ENCODE measurements at places on chromosomes 6 and 20.

DNA sequence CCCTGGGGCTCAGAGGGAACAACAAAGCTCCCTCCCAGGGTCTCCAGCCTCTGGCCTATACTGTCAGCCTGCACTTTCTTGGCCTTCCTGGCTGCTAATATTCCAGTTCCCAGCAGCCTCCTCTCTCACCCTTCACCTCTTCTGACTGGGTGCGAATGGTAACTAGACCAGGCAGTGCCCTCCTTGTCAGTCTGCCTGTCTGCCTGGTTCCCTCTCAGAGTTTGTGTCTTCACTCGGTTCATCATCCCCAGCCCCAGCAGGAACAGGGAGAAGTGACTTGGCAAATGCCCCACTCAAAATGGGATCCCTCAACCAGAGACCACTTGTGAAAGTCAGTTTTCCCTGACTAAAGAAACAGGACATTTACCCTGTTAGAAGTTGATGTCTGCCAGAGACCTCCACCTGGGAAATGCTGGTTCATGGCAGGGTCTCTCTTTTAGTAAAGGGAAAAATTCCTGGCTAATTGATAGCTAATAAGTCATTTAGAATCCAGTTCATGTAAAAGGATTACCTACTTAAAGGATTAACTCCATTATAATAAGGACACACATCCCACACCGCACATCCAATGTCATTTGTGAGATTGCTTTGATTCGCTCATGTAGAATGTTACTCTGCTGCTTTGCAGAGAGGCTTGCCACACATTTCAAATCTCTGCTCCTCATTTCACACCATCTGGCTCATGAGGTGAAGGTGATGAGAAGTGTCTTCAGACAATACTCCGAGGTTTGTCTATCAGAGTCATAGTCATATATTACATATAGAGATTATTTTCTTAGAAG, 18.6 kb upstream of the MICB start:
- no peak for DNase-seq

DNA sequence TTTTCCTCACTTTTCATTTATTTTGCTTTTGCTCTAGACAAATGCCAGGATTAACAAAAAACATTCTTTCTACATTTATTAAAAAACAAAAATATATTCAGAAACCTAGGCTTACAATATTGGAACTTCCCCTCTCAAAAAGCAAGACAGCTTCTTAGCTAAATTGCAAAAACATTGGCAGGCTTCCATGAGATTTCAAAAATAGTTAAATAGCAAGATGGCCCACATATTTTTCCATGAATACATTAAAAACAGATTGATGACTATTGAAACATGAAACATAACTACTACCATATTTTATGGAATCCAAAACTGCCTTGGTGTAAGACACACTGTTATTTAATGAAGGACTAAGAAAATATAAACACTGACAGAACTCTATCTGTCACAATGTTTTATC, 92.0 kb downstream of the LY86 start:
- DNase-seq: peak; percentile 8

DNA sequence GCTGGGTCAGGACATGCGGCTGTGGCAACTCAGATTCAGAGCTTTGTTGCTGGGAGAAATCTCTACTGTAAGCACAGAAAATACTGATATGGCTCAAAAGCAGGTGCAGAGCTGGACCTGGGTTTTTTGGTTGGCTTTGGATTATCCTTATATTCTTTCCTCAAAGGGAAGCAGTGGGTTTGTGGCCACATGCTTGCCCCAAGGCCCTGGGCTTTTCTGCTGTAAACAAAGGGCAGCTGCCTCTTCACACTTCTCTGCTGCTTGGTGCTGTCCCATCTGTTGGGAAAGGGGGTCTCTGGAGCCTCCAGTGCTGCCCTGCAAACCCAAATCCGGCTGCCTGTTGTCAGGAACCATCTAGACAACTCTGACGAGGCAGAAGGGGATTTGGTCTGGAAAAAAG, 52.4 kb downstream of the ANKRD6 start:
- no peak for DNase-seq

GRCh38 chr20:23399568-23400241, 21.6 kb downstream of the NAPB start:
- DNase-seq: no peak

DNA sequence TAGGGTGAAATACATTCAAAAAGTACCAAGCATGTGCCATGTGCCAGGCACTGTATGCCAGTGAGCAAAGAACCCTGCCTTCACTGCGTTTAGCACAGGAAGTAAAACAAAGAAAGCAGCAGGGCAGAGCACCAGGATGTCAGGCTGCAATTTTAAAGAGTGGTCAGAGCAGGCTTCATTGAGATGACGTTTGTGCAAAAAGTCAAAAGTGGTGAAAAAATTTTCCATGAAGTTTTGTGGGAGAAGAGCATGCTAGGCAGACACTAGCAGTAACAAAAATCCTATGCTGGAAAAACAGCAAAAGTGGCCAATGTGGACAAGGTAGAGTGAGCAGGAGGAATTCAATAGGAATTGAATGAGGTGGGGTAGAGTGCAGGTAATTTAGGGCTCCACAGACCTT, 31.3 kb downstream of the AKIRIN2 start:
- DNase-seq: no peak

DNA sequence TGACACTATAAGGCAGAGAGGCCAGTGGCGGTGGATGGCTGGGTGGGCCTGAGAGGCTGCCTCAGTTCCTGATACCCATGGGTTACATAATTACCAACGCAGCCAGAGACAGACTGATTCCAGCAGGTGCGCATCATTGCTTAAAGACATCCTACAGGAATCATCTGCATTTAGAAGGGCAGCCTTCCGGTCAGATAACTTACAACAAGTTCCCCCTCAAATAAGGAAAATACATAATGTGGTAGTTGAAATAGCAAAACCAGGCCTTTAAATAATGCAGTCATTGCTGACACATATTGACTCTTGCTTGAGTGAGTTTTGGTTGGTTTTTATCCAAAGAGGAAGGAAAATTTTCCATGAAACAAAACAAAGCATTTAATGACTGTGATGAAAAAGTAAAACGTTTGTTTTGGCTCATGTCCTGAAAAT, 81.9 kb downstream of the SIM1 start:
- DNase-seq: peak; percentile 58

- DNase-seq: no peak
Observed at GRCh38 chr6:14455876-14456648, 338.5 kb downstream of the CD83 start.

DNA sequence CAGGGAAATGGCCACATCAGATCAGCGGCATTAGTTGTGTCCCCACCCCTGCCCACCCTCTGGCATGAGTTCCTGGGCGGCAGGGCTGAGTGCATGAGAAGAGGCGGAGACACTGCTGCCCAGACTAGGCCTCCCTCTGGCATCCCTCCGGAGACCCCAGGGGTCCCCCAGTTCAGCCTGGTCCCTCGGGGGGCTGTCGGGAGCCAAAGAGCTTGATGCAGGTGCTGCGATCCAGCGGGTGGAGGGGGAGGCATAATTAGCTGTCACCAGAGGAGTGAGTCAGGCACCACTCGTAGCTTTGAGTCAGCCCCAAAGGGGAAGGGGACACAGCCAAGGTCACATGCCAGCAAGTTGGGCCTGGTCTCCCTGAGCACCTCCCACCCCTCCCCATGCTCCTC, 34.5 kb downstream of the DLGAP4 start:
- no peak for DNase-seq

- no peak for DNase-seq
Observed at GRCh38 chr6:95186710-95187109, 390.6 kb upstream of the MANEA start.

Data from NCI-H69 (cell line).